Thoracic aorta endothelial cell (primary cell): ENCODE measurements at places on chromosomes 11 and 22. TPM values are rescaled to one million over a fixed set of nuclear protein-coding genes. Genes with fewer than 3 reads are reported as not detected.

APOBEC3B gene
- 5.9 TPM in 1 of 2 replicates, not detected in the other for total RNA-seq

VPREB1 gene
- total RNA-seq: not detected in 2 replicates

NEFH gene
- total RNA-seq: 1.3 and 1.6 TPM in 2 replicates

NLRP14 gene
- 0.07 and 0.53 TPM in 2 replicates for total RNA-seq

UQCR10 gene
- total RNA-seq: 35.0 and 47.7 TPM in 2 replicates

ANGPTL5 gene
- 0.13 TPM in 1 of 2 replicates, not detected in the other for total RNA-seq

COMT gene
- 122 and 155 TPM in 2 replicates for total RNA-seq

TSSK2 gene
- not detected in 2 replicates for total RNA-seq

HEPHL1 gene
- not detected in 2 replicates for total RNA-seq

MYBPC3 gene
- not detected in 2 replicates for total RNA-seq

TMA7B gene
- not detected in 2 replicates for total RNA-seq

NFAM1 gene
- total RNA-seq: not detected in 2 replicates

DLG2 gene
- total RNA-seq: 1.1 and 1.2 TPM in 2 replicates

RAG1 gene
- total RNA-seq: 1.7 and 1.9 TPM in 2 replicates

SSRP1 gene
- total RNA-seq: 123 and 143 TPM in 2 replicates

DRG1 gene
- 94.1 and 96.9 TPM in 2 replicates for total RNA-seq

GLYATL2 gene
- total RNA-seq: not detected in 2 replicates

SLC35F2 gene
- 77.3 and 87.6 TPM in 2 replicates for total RNA-seq

FJX1 gene
- total RNA-seq: 24.9 and 28.1 TPM in 2 replicates

NXPE4 gene
- total RNA-seq: not detected in 2 replicates

LRRC74B gene
- total RNA-seq: not detected in 2 replicates

VWA5A gene
- total RNA-seq: 14.9 and 18.2 TPM in 2 replicates

GRAP2 gene
- total RNA-seq: not detected in 2 replicates

GLYATL1B gene
- not detected in 2 replicates for total RNA-seq

SCO2 gene
- 2.0 and 2.4 TPM in 2 replicates for total RNA-seq

INSC gene
- 0.07 TPM in 1 of 2 replicates, not detected in the other for total RNA-seq

NXPE1 gene
- not detected in 2 replicates for total RNA-seq

RCN1 gene
- 283 and 457 TPM in 2 replicates for total RNA-seq

P4HA3 gene
- 11.8 and 29.1 TPM in 2 replicates for total RNA-seq

HEPN1 gene
- 0.13 TPM in 1 of 2 replicates, not detected in the other for total RNA-seq

TMEM191B gene
- total RNA-seq: not detected in 2 replicates

CD3G gene
- total RNA-seq: not detected in 2 replicates

ADAMTS15 gene
- total RNA-seq: 0.07 and 0.13 TPM in 2 replicates

SNX15 gene
- 7.6 and 11.6 TPM in 2 replicates for total RNA-seq

MED15 gene
- 40.7 and 60.5 TPM in 2 replicates for total RNA-seq

BDNF gene
- total RNA-seq: 0.72 and 0.93 TPM in 2 replicates

ENTHD1 gene
- total RNA-seq: not detected in 2 replicates

ARHGAP1 gene
- total RNA-seq: 29.3 and 34.5 TPM in 2 replicates

OR5A1 gene
- total RNA-seq: not detected in 2 replicates

PRR33 gene
- not detected in 2 replicates for total RNA-seq

POU2AF3 gene
- not detected in 2 replicates for total RNA-seq

OR52B4 gene
- not detected in 2 replicates for total RNA-seq

OR51B2 gene
- total RNA-seq: not detected in 2 replicates

ABTB2 gene
- 0.27 and 0.50 TPM in 2 replicates for total RNA-seq

LRRN4CL gene
- total RNA-seq: not detected in 2 replicates

SLC1A2 gene
- total RNA-seq: not detected in 2 replicates

MYOD1 gene
- total RNA-seq: not detected in 2 replicates

SSTR3 gene
- not detected in 2 replicates for total RNA-seq

OR52A1 gene
- total RNA-seq: not detected in 2 replicates

MUC2 gene
- total RNA-seq: not detected in 2 replicates

SEPTIN5 gene
- total RNA-seq: 11.6 and 13.1 TPM in 2 replicates

CASP5 gene
- 0.72 TPM in 1 of 2 replicates, not detected in the other for total RNA-seq

TMPRSS5 gene
- total RNA-seq: 0.22 TPM in 1 of 2 replicates, not detected in the other

CECR2 gene
- 0.72 and 4.4 TPM in 2 replicates for total RNA-seq

ARL14EP gene
- 24.2 and 25.4 TPM in 2 replicates for total RNA-seq

OR5B17 gene
- total RNA-seq: not detected in 2 replicates
